ENCODE measurements at places on chromosomes 11 and 22.
A peak's percentile ranks its signal among the peaks of the same experiment; 100 is the strongest.

DNA sequence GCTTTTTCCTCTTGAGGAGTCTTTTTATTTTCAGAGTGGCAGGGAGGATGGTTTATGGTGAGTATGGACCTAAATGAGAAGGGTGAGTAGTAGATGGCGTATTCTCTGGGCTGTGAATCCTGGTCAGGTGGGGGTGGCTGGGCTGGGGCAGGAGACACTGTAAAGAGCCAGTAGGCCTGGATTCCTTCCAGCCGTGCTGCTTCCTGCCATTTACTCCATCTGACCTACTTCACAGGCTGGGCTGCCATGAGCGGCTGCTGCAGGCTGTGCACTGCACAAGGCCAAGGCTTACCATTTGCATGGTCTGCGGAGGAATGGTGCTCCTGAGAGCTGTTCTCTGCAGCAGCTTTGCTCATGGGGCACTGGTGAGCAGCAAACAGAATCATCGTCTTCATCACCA is 297.6 kb downstream of the KIRREL3 start:
- no peak overlapping the region for H3K4me3 ChIP-seq
- H3K27ac ChIP-seq: no peak overlapping the region
- no peaks in the 10 kb centered on the region for H3K27me3 ChIP-seq
- H3K4me1 ChIP-seq: no peaks in the 10 kb centered on the region
- peak; percentile 6 for DNase-seq
- H3K36me3 ChIP-seq: no peaks in the 10 kb centered on the region

- no peaks in the 10 kb centered on the region for H3K36me3 ChIP-seq
- no peak overlapping the region for H3K4me3 ChIP-seq
- H3K4me1 ChIP-seq: no peaks in the 10 kb centered on the region
- no peaks in the 10 kb centered on the region for H3K27me3 ChIP-seq
- peak overlapping the region; percentile 42 for H3K27ac ChIP-seq
- no peak for DNase-seq
Observed at GRCh38 chr11:116813170-116813569, 9.9 kb downstream of the APOA4 start.

- no peaks in the 10 kb centered on the region for H3K4me1 ChIP-seq
- no peaks in the 10 kb centered on the region for H3K27me3 ChIP-seq
- no peak overlapping the region for H3K4me3 ChIP-seq
- no peak for DNase-seq
- no peaks in the 10 kb centered on the region for H3K36me3 ChIP-seq
Observed at GRCh38 chr22:24432059-24432853, 4.9 kb downstream of the ADORA2A start.

DNA sequence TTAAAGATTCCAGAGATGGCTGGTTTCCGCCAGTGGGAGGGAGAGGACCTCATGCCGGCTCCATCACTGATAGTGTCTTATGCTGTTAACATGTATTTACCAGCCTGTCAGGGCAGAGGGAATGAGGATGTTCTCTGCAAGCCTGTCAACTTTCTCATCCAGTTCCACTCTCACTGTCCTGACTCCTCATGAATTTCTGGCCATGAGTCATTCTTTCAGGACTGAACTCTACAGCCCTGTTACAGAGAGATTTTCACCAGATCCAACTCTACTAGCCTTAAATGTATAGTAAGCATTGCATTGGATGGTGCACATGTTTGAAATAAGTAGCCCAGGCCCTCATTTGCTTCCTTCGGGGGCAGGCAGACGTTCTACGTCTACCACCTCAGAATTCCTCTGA is 387.7 kb downstream of the TMEM135 start:
- peaks cover 4% of the 10 kb centered on the region for H3K4me1 ChIP-seq
- no peak overlapping the region for H3K27ac ChIP-seq
- H3K36me3 ChIP-seq: no peaks in the 10 kb centered on the region
- DNase-seq: peak; percentile 20
- no peak overlapping the region for H3K4me3 ChIP-seq
- H3K27me3 ChIP-seq: no peaks in the 10 kb centered on the region

- H3K4me1 ChIP-seq: peaks cover 2% of the 10 kb centered on the region
- H3K36me3 ChIP-seq: no peaks in the 10 kb centered on the region
- DNase-seq: no peak
Observed at GRCh38 chr11:120746836-120747609, 235.5 kb downstream of the GRIK4 start.

DNA sequence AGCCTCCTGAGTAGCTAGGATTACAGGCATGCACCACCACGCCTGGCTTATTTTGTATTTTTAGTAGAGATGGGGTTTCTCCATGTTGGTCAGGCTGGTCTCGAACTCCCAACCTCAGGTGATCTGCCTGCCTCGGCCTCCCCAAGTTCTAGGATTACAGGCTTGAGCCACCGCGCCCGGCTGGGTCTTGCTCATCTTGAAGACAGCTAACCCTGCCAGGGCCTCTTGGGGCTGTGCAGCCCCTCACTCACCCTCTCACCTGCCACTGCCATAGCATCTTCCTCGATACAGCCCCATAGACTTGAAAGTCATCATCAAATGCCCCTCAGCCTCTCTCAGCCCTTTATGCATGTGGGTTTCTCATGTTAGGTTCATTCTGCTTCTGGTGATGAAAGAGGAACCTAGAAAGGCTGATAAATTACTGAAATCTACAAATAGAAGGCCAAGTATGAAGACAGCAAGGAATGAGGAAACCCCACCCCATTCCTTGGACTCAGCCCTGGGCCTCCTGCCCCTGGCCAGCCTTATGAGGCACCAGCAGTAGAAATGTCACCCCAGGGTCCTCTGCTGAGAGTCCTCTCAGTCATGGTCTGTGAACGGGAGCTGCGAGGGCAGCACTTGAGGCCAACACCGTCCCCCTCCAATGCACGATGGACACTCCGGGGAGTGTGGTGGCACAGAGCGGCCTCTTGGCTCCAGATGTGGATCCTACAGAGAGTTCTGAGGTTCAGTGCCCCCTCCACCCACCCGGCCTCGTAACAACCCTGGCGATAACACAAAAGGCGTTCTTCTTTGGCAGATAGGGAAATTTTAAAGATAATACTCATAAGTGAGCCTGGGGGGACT is 24.8 kb downstream of the SCGB1A1 start:
- H3K4me1 ChIP-seq: peaks cover 3% of the 10 kb centered on the region
- H3K36me3 ChIP-seq: no peaks in the 10 kb centered on the region
- H3K27ac ChIP-seq: no peak overlapping the region
- H3K4me3 ChIP-seq: no peak overlapping the region
- H3K27me3 ChIP-seq: no peaks in the 10 kb centered on the region

DNA sequence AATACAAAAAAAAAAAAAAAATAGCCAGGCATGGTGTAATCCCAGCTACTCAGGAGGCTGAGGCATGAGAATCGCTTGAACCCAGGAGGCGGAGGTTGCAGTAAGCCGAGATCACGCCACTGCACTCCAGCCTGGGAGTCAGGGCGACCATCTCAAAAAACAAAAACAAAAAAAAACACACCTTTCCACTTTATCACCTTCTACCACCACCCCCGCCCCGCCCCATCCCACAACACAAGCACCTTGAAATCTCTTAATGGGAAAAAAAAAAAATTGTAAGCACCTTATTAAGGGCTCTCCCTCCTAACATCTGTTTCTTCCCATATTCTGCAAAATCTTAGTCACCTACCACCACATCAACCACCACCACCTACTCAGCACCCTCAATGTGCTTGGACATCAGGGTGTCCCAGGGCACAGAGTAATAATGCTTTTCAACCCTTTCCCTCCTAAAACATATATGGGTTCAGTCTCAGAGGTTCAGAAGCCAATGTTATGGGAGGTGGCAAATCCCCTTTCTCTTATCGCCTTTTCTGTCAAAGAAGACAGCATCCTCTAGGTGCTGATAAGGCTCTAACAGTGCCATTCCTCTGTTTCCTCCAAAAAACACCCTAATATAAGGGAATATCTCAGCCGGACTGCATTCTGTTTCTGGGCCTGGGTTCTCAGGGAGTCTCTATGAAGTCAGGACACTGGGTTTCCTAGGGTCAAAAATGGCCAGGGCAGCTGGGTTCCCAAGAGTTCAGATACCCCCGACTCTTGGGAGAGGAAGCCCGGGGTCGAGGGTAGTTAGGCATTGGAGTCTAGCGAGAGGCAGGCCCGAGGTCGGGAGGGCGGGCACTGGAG is 718 bp downstream of the INTS5 start:
- DNase-seq: no peak
- peak overlapping the region; percentile 88 for H3K27ac ChIP-seq
- peaks cover 3% of the 10 kb centered on the region for H3K27me3 ChIP-seq
- H3K4me1 ChIP-seq: peaks cover 2% of the 10 kb centered on the region
- peak overlapping the region; percentile 97 for H3K4me3 ChIP-seq

GRCh38 chr11:40974186-40974795 is 485.2 kb downstream of the LRRC4C start:
- DNase-seq: no peak
- H3K27ac ChIP-seq: no peak overlapping the region
- H3K36me3 ChIP-seq: no peaks in the 10 kb centered on the region
- no peak overlapping the region for H3K4me3 ChIP-seq

DNA sequence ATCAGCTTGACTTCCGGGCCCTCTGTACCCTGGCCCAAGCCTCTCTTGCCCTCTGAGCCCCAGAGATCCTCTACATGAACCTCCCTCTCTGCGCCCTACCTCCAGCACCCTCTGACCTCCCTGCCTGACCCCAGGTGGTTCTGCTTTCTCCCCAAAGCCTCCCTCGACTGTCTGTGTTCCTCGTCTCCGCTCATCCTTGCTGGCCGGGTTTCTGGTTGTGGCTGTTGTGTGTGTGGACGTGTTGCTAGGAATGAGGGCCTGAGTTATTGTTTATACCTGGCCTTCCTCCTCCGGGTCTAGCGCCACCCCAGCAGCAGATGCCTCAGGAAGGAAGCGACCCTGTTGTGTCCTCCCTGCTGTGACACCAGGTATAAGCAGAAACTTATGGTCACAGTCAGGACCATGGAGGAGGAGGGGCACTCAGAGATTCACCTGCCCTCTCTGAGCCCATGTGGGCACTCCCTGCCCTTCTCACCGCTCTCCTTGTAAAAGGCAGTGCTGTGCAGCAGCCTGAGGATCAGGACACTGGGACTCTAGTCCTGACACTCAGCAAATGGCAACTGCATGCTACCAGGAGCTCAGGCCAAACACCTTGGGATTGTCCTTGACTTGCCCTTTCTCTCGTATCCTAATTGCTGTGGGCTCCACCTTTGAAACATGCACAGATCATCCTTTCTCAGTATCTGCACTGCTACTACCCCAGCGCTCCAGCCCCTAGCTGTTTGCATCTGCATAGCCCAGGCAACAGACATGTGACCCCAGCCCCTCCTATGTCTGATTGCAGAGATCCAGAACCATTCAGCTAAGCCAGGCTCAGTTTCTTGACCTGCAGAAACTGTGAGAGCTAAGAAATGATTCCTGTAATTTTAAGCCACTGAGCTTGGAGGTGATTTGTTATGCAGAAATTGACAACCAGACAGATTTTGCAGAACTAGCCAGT is 140.1 kb downstream of the ST3GAL4 start:
- no peaks in the 10 kb centered on the region for H3K36me3 ChIP-seq
- no peak overlapping the region for H3K27ac ChIP-seq
- no peak for DNase-seq
- H3K4me3 ChIP-seq: no peak overlapping the region

DNA sequence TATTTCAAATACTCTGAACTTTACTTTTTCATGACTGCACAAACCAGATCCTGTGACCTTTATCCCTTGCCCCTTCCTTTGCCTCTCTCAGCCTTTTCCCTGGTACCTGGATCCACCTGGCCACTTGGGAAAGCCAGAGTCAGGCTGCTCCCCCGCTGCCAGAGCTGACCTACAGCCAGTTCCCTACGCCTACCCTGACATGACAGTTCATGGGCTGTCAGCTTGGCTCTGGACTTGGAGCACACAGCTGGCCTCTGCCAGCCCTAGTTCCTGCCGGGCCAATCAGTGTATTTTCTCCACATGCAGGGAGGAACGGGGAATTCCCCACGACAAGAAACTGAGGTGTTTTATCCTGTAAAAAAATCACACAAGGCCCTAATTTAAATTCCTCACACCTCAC is 382.6 kb downstream of the INSC start:
- no peak overlapping the region for H3K4me3 ChIP-seq
- no peaks in the 10 kb centered on the region for H3K27me3 ChIP-seq
- H3K36me3 ChIP-seq: no peaks in the 10 kb centered on the region
- H3K27ac ChIP-seq: no peak overlapping the region
- no peaks in the 10 kb centered on the region for H3K4me1 ChIP-seq

DNA sequence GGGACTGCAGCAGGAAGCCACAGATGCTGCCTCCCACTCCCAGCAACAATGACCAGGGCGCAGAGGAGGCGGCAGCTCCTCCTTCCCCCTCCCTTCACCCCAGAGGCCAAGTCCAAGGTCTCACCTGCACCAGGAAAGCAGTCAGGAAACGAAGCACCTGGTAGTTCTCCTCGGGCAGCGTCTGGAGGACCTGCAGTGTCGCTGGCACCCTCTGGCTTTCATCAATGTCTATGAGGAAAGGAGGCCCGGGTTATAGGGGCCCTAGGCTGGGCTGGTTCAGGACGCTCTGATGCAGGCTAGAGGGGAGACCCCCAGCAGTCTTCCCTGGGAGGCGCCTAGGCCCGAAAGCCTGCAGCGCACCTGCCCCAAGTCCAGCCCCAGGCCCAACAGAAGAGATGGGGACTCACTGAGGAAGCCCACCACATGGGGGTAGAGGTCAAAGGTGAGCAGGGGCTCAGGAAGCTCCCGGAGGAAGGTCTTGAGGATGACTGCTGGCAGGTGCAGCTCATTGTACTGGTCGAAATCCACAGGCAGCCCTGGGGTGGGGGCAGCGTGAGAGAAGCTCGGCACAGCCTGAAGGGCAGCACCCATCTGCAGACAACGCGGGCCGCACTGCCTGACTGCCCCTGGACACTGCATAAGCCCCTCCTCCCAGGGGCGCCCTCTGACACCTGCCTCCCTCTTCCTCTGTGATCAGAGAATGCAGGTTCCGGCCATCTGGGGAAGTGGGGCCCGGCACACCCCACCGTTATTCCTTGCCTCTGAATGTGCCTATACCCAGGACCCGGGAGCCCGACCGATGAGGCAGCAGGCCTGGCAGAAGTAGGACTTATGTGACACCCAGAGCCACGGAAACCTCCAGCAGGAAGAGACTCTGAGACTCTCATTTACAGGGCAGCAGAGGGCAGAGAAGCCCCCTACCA is 20.9 kb downstream of the ARHGAP1 start:
- peaks cover 7% of the 10 kb centered on the region for H3K4me1 ChIP-seq
- H3K27ac ChIP-seq: no peak overlapping the region
- no peak overlapping the region for H3K4me3 ChIP-seq
- no peaks in the 10 kb centered on the region for H3K27me3 ChIP-seq
- peaks cover 4% of the 10 kb centered on the region for H3K36me3 ChIP-seq
